ENCODE measurements at places on chromosomes 2 and 18. TPM values are rescaled to one million over a fixed set of nuclear protein-coding genes. Genes with fewer than 3 reads are reported as not detected.

Gene SNTG2
- total RNA-seq: 0.73 TPM

GRCh38 chr2:74745766-74746165 is 88.2 kb upstream of the HK2 start:
- DNase-seq: no peak

- no peak for DNase-seq
Measured at GRCh38 chr2:37663390-37663789, 8.1 kb downstream of the CDC42EP3 start.

Gene INHA
- total RNA-seq: 2.6 TPM

GRCh38 chr18:1438458-1438910 is 533.8 kb downstream of the ADCYAP1 start:
- DNase-seq: no peak

DNA sequence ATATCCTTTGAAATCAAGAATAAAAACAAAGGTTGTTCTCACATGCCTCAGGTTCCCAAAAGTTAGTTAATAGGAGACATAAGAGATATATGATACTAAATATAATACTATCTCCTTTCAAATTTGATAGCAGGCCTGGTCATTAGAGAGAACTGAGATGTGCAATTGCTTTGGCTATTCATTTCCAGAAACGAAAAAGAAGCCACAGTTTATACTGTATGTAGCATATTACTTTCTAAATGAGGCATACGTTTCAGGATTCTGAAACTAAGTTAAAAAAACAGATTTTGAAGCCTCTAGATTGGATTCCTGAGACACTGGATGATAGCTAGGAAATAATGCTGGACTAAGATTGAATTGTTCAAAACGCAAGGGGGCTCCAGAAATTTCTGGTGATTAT is 7.1 kb downstream of the PPP1R1C start:
- no peak for DNase-seq

Gene OTX1
- total RNA-seq: not detected

DNA sequence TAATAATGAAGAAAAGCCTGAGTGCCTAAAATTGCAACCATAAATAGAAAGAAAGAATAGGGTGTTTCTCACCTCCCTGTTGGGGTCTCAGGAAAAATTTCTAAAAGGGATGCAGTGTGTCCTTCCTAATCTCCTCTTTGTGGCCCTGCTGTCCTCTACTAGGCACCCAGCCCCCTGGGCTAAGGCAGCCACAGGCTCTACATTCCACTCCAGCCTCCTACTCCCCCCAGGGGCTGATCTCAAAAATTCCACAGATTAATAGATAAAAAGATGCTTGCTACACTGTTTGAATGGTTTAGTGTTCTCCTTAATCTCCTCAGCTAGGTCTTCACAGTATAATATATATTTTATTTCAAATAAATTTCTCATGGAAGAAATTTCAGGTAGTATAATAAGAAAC is 17.6 kb downstream of the SATB2 start:
- DNase-seq: no peak

DNA sequence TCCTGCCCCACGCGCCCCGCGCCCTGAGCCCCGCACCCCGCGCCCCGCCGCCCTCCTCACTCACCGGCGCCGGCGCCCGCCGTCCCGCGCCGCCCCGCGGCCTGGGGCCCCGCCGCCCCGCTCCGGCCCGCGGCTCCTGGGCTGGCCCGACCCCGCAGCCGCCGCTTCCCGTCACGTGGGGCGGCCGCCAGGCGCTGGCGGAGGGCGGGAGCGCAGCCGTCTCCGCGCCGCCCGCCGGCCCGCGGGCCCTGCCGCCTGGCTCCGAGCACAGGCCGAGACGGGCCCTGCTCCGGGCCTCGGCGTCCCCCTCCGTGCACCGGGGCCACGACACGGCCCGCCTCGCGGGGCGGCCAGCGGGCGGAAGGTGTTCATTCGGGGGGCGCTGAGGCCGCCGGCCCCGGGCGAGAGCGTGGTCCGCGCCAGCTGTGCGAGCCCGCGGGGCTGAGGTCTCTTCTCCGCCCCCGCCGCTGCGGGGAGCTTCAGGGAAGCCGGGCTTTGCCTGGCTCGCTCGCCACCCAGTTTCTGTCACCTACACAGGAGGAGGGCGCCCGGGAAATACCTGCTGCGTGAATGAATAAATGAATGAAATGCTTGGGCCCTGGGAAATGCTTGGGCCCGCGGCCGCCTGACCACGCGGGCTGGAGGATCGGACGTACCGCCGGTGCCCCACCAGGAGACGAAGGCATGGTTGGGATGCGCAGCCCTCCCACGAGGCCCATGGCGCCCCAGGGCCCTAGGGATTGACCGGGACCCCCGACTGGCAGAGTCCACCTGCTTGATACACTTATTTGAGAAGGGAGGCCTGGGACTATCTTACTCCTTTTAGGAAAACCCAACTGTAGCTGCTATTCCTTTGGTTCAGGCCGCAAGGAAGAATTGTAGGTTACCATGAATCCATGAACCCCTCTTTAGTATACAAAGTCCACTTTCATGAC is at the start of gene TGFBRAP1:
Gene TGFBRAP1, minus strand, starts transcription at position 175 of the 935 bp plus-strand sequence. CDS start 21,434 bp downstream, outside the sequence.
- DNase-seq: peak; percentile 71

- no peak for DNase-seq
Measured at GRCh38 chr18:45359275-45360009, 255.8 kb upstream of the SLC14A2 start.

DNA sequence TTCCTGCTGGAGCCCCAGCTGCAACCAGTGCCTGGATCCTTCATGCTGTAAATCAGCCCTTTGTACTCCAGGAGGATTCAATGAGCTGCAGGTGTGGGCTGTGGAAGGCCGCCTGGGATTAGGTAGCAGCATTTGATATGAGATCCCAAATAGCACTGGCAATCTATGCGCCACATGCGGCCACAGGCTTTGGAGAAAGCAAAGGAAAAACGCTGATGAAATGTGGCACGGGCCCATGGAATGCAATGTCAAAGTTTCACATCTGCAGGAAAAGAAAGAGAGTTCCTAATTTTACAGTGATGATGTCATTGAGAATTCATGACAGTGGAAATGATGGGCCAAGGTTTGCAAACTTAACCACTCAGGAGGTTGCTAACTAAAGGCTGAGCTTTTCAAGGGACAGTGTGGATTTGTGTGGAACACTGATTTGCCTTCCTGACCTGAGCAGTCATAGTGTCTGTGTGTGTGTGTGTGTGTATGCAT is 216.4 kb upstream of the OSR1 start:
- DNase-seq: peak; percentile 66

GRCh38 chr2:240149943-240150784 is 9.7 kb upstream of the OTOS start:
- DNase-seq: no peak

Gene ASPRV1
- 0.78 TPM for total RNA-seq

GRCh38 chr2:127360242-127360641 is 27.5 kb downstream of the MAP3K2 start:
- no peak for DNase-seq

Gene HOXD3
- 0.38 TPM for total RNA-seq

DNA sequence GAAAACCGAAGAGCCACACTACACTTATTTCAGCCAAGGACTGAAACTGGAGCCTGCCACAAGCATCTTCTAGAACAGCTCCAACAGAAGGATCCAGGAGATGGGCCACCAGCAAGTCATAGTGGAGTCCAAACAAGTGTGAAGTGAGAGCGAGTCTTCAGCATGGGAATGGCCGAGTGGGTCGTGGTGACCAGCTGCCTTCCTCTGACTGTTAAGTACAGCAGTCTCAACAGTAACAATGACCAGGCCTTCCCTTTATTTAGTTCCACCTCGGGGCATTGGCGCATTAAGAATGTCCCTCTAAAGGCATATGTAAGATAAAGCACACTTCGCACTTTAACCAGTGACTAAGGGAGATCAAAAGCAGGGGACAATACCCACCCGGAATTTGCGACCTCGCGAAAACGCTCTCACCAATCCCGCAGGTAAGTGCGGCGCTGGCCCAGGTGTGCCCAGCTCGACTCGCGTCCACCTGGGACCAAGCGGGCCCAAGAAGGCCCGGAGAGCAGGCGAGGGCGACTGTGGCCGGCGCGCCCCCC is 1.1 kb downstream of the L3MBTL4 start:
- DNase-seq: no peak

Gene GALNT13
- not detected for total RNA-seq

DNA sequence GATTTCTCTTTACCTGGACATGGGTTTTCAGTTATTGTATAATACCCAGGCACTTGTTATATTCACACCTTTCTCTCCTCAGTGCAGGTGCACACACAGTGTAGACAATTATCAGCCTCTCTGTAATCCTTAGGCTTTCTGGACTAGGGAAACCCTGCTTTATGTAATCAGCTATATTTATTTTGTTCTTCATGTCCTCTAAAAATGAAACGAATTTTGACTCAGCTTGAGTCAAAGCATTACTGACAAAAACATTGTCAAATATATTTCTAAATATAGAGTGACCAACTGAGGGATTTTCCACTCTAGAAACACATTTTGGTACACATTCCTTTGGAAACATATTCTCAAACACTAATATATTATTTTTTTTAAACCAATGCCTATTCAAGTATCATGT is 144.8 kb upstream of the GULP1 start:
- no peak for DNase-seq

- no peak for DNase-seq
Measured at GRCh38 chr2:216560838-216561270, 62.2 kb downstream of the RPL37A start.

DNA sequence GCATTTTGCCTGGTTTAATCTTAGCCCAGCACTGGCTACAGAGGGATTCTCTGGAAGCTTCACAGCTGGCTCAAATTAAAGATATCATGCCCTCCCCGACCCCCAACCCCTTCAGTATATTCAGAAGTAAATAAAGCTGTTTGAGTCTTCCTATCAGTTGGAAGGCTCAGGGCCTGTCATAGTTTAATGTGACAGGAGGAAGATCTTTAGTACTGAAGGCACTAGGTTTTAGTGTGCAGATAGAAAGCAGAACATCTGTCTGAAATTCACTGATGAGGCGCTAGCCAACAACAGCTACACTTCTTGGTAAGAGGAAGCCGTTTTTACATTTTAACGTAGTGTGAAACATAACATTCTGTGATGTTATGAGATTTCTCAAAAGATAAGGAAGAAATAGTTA is 969.1 kb upstream of the CDH2 start:
- no peak for DNase-seq

Measured in Right ventricle myocardium superior (tissue), 1 donor.